ENCODE measurements at places on chromosomes 2 and 18. TPM values are rescaled to one million over a fixed set of nuclear protein-coding genes. Genes with fewer than 3 reads are reported as not detected.

DNA sequence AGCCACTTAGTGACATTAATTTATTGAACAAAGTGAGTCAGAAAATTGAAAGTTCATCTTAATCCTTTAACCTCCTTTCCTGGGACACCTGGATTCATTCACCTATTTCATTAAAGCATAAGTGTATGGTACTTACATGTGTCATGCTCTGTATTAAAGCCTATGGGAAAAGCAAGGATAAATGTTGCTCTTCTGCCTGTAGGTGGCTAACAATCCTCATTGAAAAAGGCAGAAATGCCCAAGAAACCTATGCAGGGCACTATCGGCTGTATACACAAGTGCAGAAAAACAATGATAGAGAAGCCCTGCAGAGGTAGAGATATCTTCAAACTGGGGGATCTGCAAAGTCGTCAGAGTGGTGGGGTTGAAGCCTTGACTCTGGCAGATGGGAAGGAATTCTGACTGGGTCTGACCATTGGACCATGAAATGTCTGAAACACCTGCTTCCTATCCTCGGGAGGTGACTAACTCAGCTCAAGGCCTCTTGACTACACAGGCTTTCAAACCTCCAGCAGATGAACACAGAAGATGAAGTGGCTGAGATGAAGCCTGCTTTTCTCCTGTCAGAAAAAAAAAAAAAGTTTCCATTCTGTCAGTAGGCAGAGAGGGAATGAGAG lies 83.1 kb downstream of the DCC start:
- no peak for DNase-seq

DNA sequence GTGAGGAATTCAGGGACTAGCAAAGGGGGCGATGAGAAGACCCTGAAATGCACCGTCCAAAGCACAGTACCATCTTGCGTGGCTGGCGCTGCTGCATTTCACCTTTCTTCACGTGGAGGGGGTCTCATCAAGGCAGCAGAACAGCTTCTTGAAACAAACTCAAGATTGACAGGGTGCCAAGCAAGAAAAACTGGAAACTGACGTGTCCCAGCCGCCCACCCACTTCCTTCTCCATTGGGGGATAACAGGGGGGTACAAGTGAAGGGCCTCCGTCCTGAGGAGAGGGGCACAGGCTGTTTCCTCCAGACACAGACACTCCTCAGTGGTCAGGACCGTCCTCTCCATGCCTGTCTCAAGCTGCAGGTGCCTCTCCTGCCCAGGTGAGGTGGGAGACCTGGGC lies 32.5 kb downstream of the HDAC4 start:
- DNase-seq, result no peak

GRCh38 chr18:60981682-60982328 lies 351.4 kb upstream of the CDH20 start:
- DNase-seq, result no peak

GRCh38 chr2:174878537-174879147 lies 114.4 kb upstream of the CHRNA1 start:
- DNase-seq, result no peak

NMUR1 gene
- 1.3 TPM for total RNA-seq

DNA sequence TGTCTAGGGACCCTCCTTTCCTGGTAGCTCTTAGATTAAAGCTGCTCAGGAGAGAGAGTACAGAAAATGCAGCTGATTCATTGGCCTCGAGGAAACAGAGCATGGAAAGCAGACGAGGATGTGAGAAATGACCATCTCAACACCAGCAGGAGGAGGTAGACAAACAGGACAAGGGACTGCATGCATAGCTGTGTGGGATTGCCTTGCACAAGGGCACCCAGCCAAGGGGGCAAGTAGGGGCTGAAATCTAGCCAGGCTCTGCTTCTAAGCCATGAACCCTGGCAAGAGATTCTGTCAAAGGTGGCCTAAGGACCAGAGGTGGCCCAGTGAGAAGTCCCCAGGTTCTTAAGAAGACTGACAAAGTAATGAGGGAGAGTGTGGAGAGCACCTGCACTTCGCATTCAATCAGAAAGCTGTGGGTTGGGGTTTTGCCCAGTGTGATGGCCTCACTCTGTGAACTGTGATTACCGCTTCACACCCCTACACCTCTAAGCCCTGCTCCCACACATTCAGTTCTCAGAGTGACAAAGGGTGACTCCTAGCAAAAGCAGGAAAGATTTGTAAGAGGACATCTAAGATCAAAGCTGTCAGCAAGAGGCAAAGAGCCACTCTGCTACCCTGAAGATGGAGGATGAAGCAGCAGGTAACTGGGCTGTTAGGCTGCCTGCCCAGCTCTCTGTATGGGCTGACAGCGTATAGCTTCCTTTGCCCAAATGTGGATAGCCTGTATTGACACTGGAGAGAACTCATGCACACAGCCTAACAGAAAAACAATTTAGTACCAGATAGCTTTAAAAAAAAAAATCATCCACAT lies 151.3 kb upstream of the PELI1 start:
- no peak for DNase-seq

CFAP221 gene
- not detected for total RNA-seq

TUBB8B gene
- total RNA-seq, result not detected

GRCh38 chr2:24359129-24360049 lies 947 bp downstream of the ITSN2 start:
- peak; percentile 71 for DNase-seq

GRCh38 chr18:36724169-36724568 lies 104.6 kb downstream of the TPGS2 start:
- DNase-seq, result no peak

DNA sequence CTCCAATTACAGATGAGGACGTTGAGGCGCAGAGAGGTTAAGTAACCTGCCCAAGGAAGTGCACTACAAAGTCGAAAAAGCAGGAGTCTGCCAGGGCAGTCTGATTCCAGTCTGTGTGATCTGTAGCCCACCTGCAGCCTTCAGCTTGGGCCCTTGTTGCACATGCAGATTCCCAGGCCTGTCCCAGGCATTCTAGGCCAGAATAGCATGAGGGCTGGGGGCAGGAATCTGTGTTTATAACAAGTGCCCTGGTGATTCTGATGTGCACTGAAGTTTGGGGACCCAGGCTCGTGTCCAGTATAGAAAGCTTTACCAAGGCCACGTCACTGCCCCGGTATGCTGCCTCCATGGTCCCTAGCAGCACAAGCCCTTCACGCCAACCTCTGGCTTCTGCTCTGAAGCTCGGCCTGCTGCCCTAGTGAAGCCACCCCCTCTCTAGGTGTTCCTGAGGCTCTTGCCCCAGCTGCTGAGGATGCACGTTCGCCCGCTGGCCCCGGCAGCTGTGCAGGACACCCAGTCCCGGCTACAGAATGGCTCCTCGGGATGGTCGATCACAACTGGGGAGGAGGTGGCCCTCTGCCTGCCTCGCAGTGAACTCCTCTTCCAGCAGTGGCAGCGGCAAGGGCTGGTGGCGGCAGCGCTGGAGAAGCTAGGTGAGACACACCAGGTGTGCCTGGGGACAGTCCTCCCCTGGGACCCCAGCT lies 4.6 kb downstream of the CHRNG start:
- no peak for DNase-seq

ANTXR1 gene
- 17.3 TPM for total RNA-seq

- no peak for DNase-seq
Measured at GRCh38 chr2:240646900-240647502, 21.7 kb downstream of the GPR35 start.

GLI2 gene
- total RNA-seq, result 4.0 TPM

AMER3 gene
- 0.40 TPM for total RNA-seq

PRSS56 gene
- total RNA-seq, result not detected

DNA sequence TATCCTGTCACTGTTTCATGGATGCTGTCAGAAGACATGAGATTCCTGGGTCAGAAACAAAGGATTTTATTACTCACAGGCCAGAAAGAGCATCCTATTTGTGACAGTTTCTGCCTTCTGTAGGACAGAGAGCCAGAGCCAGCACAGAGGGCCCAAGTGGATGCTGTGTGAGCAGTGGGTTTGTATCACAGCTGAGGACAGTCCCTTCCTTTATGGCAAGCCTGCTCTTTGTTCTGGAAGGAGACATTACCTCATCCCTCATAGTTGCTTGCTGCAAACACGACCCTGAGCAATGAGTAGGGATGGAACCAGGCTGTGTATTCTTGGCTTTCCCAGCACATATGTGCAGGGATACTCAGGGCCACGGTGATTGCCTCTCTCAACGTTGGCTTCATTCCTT lies 41.6 kb downstream of the ARHGEF4 start:
- DNase-seq, result no peak

- peak; percentile 18 for DNase-seq
Measured at GRCh38 chr2:10977003-10977402, 65.3 kb downstream of the KCNF1 start.

DNA sequence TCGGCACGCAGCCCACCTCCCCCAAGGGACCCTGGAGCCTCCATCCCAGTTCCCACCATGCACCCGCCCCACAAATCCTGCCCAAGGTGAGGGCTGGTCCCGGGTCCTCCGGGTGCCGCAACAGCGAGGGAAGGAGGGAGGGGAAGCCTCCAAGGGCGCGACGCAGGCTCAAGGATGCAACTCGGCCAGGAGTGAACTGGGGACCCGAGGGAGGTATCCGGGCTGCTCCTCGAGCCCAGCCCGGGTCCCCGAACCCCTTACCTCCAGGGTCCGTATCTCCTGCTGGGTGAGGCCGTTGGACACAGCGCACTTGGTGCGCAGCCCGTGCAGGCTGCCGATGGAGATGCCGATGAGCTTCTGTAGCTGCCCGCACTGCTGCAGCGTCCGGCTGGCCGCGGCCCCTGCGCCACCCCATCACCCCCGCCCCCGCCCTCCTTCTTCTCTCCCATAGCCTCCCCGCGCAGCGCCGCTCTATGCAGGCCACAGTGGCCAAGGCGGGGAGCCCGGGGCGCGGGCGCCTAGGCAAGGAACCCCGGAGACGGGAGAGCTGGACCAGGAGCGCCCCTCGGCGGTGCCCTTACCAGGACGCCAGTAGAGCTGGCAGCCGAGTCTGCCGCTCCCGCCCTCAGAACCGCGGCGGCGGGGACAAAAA lies 124.1 kb downstream of the ANKRD30BL start:
- DNase-seq, result no peak

GRCh38 chr2:137969418-137969765 lies 5.1 kb downstream of the HNMT start:
- DNase-seq, result no peak

DNA sequence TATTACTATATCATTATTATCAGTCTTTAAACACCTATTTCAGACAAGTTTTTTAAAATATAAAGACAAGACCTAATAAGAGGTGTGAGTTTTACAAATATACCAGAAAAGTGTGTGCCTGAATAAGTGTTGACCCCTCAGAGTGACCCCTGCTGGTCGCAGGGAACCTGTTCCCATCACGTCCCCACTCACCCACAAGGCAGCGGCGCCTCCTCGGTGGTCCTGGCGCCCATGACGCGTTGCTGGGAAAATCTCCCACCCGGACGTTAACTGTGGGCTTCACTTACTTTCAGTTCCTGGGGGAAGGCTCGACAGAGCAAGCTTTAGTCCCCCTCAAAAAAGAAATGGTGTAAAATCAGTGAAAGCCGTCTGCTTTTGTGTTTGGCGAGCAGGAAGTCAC lies 93.5 kb downstream of the TMEM18 start:
- DNase-seq, result no peak

Measured in left colon (tissue), 2 donors.